ENCODE measurements at places on chromosomes 3 and 15.

DNA sequence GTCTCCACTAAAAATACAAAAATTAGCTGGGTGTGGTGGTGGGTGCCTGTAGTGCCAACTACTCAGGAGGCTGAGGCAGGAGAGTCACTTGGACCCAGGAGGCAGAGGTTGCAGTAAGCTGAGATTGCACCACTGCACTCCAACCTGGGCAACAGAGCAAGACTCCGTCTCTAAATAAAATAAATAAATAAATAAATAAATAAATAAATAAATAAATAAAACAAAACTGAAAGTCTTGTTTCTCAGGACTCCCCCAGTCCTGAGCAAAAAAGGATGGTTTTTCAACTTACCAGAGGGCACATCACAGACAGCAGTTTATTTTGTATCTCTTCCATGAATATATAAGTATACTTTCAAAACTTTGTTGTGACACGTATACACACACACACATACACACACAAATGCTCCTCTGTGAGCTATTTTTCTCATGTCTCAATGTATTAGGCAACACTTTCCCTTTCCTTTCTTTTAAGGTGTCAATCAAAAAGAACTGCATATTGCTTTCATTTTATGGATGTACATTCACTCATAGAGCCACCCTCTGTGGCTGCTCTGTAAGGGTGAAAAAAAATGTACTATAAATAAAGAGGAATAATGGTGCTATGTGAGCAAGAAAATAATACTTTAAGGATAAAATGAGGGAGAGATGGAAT lies 54.8 kb upstream of the MITF start:
- no peak for DNase-seq

- no peak for DNase-seq
Observed at GRCh38 chr3:122681284-122681973, 790 bp downstream of the PARP14 start.

DNA sequence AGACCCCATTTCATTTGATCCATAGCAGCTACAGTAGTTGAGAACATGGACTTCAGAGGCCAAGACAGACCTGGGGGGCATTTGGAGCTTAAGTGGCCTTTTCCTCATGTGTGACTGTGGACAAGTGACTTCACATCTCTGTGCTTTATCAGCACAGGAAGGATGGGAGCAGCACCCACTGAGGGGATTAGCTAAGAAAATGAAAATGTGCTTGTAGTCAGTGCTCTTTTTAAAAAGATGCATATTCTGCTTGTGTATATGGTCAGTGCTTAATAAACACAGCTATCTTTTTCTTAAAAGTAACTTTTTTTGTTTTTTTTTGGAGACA lies 34.5 kb downstream of the SLC6A6 start:
- no peak for DNase-seq

DNA sequence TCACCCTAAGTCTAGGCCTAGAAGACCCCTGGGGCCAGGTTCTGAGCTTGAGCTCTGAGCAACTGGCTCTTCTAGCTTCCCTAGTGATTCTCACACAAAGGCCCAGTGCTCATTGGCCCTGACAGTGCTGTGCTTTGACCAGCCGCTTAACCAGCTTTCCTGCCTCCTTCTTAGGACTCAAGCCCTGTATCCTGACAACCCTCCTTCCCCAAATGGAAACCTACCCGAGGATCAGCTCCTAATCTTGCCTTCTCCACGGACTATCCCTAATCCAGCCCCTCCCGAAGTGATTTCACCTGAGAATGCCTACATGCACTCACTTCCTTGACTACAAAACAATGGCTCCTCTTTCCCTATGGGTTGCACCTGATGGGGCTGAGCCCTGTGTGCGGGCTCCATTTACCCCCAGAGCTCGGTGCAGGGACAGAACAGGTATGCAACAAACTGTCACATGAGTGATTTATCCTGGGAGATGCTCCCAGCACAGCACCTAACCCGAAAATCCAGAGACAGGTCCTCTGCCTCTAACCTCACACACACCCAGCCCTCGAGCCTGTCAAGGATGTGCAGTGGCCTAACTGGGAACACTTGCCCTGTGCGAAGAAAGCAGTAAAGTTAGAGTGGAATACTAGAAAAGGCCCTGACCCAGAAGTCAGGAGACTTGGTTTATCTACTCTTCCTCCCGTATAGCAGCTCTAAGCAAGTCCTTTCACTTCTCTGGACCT lies 2.3 kb downstream of the MEGF11 start:
- no peak for DNase-seq

GRCh38 chr3:12476238-12476897 lies 7.9 kb upstream of the TSEN2 start:
- no peak for DNase-seq

DNA sequence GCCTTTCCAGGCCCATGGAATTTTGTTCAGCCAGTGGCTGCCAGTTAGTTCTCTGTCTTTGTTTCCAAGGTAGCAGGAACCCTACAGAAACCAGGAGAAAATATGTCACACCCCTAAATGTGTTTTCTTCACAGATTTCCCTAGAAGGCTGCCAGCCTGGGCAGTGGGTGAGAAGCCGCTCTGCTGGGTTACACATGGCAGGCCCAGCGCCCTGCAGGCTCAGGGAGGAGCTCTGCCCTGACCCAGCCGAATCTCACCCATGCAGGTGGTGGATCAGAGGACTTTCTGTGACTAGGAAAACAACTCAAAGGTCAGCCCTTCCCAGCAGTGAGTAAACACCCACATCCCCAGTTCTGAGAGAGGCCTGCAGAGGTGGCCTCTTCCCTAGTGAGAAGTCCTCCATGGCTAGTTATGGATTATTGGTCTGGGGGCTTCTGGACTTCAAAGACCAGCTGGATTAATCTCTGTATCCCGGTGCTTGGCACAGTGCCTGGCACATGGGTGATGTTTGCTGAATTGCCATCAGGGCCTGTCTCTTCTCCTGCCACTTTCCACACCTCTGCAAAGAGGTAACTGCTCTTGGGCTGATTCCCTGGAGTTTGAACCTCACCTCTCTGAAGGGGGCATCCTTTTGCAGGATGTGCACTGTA lies 34.7 kb upstream of the BDH1 start:
- DNase-seq: no peak

DNA sequence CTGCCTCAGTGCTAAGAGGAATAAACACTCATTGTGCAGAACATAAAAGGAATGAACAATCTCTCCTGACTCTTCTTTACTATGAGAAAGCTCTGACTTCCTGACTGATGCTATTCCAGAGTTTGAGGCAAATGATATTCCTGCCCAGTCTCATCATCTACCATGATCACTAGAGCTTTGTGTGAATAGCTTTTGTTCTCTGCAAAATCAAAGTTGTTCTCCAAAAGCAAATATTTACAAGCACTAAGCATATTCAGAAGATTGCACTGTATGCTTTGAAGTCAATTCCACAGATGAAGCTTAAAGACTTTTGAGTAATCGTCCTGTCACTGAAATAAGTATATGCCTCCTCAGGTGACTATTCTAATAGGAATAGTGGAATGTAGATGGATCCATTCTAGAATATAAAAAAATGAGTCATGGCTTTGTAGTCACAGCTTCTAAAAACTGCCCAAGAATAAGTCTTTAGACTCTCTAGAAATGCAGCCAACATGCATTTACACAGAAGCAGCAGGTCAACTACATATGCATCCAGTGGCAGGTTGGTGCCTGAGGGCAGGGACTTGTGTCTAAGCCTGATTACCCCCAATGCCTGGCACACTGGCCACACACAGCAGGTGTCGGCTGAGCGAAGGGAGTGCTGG lies 34.6 kb downstream of the TNFAIP8L3 start:
- no peak for DNase-seq

DNA sequence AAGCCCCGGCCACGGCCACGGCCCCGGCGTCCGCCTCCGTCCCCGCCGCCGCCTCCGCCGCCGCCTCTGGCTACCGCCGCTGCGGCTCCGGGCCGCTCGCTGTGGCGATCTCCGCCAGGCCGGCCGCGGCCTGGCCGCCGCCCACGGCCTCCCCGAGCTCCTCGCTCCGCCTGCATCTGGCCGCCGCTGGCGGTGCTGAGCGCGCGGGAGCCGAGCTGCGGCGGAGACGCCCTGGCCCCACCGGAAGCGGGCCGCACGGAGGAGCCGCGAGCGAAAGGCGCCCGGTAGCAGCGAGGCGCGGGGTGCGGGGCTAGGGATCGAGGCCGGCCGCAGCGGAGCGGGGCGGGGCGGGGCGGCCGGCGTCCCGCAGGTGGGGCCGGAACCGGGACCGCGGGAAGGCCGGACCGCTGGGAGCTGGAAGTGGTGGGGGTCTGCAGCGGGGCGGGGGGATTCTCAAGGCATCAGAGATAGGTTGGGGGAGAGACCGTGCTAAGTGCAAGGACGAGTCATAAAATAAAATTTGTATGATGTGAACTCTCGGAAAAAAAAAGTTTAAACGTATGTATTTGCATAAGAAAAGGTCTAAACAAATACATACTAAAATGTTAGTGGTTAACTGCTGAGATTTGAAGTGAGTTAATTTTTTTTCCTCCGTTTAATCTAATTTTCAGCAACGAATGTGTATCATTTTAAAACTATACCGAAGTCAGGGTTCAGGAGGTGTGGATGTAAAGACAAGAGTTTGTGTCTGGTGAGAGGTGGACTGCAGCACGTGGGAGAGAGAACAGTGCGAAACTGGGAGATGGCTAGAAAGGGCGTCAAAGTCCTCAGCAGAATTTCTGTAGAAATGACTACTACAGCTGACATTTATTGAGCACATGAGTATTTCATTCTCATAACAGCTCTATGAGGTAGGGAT lies at the start of gene AVEN:
TSS of gene AVEN (minus strand) at position 334 of the 919 bp plus-strand sequence. CDS start at position 176, 158 bp downstream.
- DNase-seq: no peak
